ENCODE measurements at places on chromosomes 7 and 10.

GRCh38 chr7:2512179-2512661 lies 7.4 kb upstream of the LFNG start:
- no peak for DNase-seq

GRCh38 chr7:84042110-84042539 lies 152.5 kb downstream of the SEMA3A start:
- DNase-seq: no peak

- DNase-seq: no peak
These were observed 199.0 kb upstream of the C7orf33 start for GRCh38 chr7:148391591-148391990.

DNA sequence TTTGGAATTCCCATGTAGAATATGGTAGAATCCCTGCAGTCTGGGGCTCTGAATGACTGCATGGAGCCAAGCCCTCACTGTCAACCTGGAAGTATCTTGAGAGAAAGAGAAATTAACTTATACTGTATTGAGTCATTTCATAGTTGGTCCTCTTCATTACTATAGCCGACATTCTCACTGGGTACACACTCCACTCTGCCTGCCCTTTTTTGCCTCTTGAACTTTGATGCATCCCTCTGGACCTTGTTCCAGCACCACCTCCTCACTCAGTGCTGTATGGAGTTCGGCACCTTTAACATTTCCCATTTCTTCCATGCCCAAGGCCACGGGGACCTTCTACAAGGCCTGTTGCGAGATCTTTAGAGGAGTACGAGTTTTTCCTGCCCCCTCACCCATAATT lies 4.6 kb upstream of the ARHGAP22 start:
- DNase-seq: no peak

Data from stimulated activated CD4-positive, alpha-beta T cell treated with anti-CD3 and anti-CD28 coated beads, Interleukin-4, amount 100 ng/mL, for 1 hour (primary cell).